ENCODE measurements at places on chromosomes 7 and 10.

DNA sequence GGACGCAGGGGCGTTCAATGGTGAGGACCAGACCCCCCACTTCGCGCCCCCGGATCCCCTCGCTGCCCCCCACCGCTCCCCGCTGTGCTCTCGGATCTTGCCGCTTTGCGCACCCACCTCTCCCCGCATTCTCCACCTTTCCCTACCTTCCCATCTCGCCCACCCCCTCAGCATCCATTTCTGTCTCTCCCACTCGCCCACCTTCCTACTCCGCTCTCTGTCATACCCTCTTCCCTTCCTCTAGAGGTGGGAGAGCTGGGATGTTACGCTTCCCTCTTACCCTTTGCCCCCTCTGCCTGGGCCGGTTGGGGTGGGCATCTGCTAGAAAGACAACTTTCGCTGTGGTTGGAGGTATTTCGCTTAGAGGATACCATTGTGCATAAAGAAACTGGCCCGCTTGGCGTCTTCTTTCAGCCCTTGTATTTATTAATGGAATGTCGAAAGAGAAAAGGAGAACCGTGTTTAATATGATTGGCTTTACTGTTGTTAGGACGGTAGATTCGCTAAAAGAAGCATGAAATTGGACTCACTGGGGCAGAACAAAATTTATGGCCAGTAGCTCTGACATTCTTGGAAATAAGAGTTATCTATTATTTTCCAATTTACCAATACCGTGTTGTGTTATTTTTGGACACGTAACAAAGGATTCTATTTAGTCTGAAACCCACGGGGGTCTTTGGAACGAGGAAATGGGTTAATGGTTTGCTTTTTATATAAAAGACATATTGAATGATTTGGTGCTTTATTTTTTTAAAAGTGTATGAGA lies 873 bp downstream of the PRKAR2B start:
- no peak for DNase-seq

DNA sequence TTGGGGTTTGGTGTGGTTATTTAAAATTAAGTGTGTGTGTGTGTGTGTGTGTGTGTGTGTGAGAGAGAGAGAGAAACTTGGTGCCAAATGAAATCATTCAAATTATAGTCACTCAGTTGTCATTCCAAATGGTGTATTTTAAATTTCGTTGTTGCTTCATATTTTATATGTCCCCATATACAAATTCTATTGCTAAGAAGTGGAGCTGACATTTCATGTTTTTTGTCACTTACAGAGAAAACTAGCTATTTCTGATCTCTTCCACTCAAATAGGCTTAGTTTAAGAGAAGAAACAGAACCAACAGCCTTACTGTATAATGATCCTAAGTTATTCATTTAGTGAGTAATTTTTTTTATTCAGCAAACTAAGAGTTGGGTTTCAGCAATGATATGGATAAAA lies 42.3 kb downstream of the CHRM2 start:
- no peak for DNase-seq

- no peak for DNase-seq
Measured at GRCh38 chr7:19530261-19530660, 178.6 kb downstream of the POLR1F start.

GRCh38 chr10:103555712-103556111 lies 62.2 kb downstream of the NEURL1 start:
- DNase-seq, result no peak

- DNase-seq, result no peak
Measured at GRCh38 chr7:6558837-6559236, 7.6 kb upstream of the GRID2IP start.
